Keratinocyte (primary cell): ENCODE measurements at places on chromosomes 6 and 20. TPM values are rescaled to one million over a fixed set of nuclear protein-coding genes. Genes with fewer than 3 reads are reported as not detected.

DNA sequence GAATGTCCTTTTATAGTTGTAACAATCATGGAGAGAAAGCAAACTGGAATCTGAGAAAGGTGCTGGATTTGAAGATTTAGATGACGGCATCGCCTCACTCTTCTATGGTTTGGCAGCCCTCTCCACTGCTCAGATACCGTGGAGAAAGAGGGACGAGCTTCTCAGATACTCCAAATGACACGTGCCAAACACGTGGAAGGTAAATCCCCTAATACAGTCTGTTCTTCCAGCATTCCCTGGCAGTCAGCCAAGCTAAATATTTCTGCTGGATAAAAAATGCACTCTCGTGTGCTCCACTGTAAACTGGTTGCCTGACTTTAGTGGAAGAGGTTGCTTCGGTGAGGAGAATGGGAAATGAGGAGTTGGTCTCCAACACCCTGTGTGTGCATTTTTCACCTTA, 16.7 kb upstream of the PRDM1 start:
- DNase-seq, result no peak

- no peak for DNase-seq
These were observed 12.1 kb upstream of the ZBTB9 start for GRCh38 chr6:33442283-33442682.

- no peak for DNase-seq
These were observed 46.6 kb upstream of the DEFB112 start for GRCh38 chr6:50096296-50096695.

The HLA-F gene
- 36.2 to 66.6 TPM (median 46.0 TPM) in 3 replicates for polyA plus RNA-seq

The MYCT1 gene
- polyA plus RNA-seq, result 0.05 to 0.06 TPM (median 0.05 TPM) in 3 replicates

DNA sequence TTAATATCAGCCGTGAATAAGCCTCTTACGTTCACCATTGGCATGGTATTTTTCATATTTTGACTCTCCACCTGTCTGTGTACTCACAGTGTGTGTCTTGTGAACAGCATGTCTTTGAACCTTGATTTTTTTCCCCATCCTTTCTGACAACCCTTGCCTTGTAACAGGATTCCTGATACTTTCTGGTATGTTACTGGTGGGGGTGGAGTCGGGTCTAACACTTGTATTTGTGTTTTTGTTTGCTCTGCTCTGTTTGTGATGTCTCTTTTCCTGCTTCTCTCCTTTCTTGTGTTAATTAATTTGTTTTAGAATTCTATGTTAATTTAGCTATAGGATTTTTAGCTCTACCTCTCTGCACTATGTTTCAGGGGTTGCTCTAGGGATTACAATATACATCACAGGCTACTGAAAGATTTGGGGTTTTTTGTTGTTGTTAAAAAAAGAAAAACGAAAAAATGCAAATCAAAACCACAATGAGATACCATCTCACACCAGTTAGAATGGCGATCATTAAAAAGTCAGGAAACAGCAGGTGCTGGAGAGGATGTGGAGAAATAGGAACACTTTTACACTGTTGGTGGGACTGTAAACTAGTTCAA, 245.1 kb downstream of the CDH4 start:
- no peak for DNase-seq

DNA sequence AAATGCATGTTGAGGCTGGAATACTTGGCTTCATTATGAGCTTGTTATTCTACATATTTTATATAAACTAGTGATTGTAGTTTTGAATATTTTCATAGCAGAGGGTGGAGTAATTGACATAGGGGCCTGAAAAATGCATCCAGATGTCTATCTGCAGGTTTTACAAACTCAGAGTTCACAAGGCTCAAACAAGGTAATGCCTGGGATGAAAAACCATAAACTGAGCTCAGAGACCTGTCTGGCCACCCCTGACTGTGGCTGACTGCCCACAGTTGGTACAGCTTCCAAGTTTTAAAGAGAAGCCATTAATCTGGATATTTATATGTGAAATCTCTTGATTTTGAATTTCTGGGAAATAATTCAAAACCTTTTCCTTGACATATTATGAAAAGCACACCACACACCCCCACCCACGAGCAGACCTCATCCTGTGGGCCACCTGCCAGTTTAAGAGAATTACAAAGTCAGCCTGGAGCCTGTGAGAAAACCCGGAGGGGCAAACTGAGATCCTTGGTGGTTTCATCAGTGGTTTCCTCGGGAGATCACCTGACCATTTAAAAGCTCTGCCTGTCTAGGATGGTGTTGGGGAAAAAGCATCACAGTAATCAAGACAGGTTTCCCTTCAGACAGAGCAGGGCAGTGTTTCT, 230.1 kb downstream of the SAMD5 start:
- DNase-seq, result no peak

DNA sequence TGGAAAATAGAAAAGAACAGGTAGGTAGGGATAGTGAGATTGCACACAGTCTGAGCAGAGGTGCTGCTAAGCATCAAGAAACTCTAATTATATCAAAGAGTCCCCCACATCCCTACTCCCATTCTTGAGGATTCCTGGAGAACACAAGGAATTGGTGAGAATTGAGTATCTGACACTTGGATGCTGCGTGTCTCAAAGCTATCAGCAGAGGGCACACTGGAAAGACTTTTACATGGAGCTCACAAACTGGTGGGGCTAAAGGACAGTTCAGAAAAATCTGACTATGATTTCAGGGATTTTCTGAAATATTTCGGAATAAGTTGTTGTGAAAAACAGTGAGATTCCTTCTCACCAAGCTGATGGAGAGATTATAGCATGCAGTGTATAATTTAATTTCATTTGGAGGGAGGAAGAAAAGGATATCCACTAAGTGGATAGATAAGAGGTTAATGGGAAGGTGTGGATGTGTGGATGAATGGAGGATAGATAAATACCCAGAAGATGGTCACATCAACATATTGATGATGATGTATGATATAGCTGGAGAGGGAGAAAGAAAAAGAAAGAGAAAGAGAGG, 215.4 kb upstream of the DEFB112 start:
- DNase-seq, result no peak

- no peak for DNase-seq
These were observed 447.8 kb downstream of the FRK start for GRCh38 chr6:115612796-115613479.

- no peak for DNase-seq
These were observed 121.4 kb upstream of the MAP3K7 start for GRCh38 chr6:90708206-90708737.

DNA sequence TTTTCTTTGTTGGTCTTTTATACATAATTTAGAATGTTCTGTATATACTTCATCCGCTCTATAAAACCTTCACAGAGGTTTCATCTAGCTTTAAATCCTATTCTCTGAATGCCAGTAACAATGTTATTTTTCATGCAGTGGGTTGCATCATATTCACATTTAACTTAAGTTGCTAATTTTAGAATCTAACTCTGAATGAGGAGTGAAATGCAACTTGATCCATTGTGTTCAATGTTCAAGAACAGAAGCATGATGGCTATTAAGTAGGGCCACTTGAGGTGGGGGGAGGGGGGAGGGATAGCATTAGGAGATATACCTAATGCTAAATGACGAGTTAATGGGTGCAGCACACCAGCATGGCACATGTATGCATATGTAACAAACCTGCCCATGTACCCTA, 224.5 kb downstream of the NKAIN2 start:
- no peak for DNase-seq

DNA sequence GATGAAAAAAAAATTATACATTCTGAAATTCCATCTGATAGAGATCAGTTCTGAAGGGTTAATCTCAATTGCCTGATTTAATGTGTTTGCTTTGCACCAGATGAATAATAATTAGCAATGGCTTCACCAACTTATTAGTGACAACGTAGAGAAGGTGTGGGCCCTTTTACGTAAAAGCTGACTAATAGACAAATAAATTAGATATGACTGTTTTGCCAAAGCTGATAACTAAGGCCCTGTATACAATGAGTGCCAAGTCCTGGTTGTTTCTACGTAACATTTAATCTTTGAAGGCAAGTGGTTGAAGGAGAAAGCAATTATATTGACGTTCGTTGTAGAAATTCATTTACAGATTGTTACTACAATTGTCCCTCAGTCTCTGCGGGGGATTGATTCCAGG, 10.8 kb downstream of the SGK1 start:
- DNase-seq, result no peak

GRCh38 chr20:49424536-49424935, 57.9 kb downstream of the KCNB1 start:
- no peak for DNase-seq

- no peak for DNase-seq
These were observed 1010.8 kb upstream of the EYS start for GRCh38 chr6:66717801-66718200.
